ENCODE measurements at places on chromosomes 11 and 22. TPM values are rescaled to one million over a fixed set of nuclear protein-coding genes. Genes with fewer than 3 reads are reported as not detected.
A peak's percentile ranks its signal among the peaks of the same experiment; 100 is the strongest.

GRCh38 chr11:46332568-46333393 lies 14.5 kb upstream of the DGKZ start:
- DNase-seq, result peak; percentile 89

DNA sequence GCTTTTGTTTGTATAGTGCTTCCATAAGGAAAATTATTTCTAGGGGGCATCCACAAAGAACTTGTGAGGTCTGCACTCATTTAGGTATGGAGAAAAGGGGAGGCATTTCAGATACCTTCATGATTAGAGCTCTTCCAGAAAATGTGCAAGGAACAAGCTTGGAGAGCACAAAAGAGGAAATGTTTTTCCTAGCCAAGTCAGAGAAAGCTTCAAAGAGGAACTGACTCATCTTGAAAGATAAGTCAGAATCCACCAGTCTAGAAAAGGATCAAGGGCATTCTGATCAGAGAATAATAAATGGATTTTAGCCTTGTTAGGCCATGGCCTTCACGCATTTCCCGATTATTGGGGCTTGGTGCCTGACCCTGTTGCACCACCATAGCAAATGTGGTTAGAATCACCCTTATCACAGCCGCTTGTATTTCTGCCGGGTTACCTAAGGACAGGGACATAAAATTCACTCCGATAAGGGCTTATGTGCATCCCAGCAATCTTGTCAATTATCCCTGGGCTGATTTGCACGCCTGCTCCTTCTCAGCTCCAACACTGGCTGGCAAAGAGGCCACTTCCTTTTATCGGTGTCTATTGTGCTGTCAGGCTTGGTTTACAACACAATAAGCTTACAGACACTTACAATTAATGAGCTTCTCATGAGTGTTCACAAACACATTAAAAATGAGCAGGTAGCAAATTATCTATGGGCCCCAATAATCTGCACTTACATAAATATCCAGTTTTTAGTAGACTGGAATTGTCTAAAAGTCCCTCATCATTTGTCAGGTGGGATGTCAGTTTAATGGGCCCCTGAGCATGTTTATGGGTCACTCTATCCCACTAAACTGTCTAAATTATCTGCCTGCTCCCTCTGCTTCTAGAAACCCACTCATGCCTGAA lies 613.5 kb downstream of the SOX6 start:
- no peak for DNase-seq

The GLYATL1 gene
- total RNA-seq, result not detected

GRCh38 chr11:113574586-113574985 lies 99.4 kb upstream of the DRD2 start:
- DNase-seq, result no peak

DNA sequence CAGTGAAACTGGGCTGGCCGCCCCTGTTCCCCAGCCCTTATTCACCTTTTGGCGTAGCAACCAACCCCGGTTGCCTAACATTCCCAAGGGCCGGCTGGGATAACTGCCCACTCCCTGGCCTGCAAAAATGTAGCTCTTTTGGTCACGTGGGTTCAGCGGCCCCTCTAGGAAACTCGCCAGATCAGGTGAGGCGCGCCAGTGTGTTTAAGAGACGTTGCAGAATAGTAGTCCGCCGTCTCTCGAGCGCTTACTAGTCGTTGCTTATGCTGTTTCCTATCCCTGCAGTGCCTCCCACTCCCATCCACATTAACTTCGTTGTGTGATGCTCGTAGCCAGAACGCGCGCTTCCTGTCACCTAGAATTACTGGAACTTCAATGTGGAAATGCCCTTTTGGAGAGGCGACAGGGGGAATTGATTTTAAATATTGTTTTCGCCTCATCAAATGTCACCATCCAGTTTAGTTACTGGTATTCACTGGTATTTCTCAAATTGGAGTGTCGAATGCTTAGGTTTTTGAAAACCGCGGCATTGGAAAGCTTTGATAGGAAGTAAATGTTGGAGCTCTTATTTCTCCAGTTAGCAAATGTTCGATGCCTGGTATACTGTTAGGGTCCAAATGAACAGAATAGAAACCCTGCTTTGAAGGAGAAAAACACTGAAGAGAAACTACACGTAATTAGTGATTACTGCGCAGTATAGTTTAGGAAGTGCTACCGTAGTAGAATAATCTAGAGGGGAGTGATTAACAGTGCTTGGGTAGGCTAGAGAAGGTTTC lies 823 bp downstream of the CEP57 start:
- no peak for DNase-seq

- DNase-seq, result no peak
Observed at GRCh38 chr11:123328281-123328867, 101.7 kb upstream of the GRAMD1B start.

DNA sequence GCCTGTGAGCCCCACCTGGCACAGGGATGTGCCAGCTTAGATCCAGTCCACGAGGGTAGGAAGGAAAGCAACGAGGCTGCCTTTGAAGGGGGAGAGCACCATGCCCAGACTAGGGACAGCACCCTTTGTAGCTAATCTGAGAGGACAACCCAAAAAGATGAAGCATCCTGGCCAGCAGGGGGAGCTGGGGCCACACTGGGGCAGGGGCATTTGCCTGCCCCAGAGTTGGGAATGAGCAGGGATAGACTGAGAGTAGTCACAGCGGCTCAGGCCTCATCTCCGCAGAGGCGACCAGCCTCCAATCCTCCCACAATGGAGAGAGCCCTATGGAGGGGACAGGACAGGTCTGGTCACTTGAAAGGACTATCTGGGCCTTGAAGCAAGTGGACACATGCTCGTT lies 16.4 kb downstream of the LMO1 start:
- DNase-seq, result no peak

The HORMAD2 gene
- total RNA-seq, result 0.80 TPM

The OR52J3 gene
- total RNA-seq, result not detected

GRCh38 chr11:106381895-106382294 lies 304.4 kb downstream of the AASDHPPT start:
- no peak for DNase-seq

The LARGE2 gene
- 8.7 TPM for total RNA-seq

- DNase-seq, result no peak
Observed at GRCh38 chr11:15726893-15727519, 612.3 kb downstream of the INSC start.

The NPAS4 gene
- total RNA-seq, result not detected

The TANGO2 gene
- total RNA-seq, result 94.3 TPM

DNA sequence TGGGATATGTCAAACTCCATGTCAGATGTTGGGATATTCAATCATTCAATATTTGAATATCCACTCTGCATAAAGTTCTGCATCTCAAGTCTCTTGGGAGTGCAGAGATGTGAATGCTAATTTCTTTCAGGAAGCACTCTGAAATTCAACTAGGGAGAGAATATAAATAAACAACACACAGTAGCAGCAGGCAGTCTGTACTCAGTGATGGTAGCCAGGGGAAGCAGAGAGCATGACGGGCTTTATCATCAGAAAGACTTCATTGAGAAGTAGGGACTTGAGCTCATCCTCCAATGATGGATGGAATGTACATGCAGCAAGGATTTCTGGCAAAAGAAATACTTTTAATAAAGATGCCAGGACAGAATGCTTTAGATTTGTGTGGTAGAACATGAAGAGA lies 9.8 kb upstream of the TEAD1 start:
- DNase-seq, result no peak

- DNase-seq, result no peak
Observed at GRCh38 chr11:126334659-126335462, 20.6 kb upstream of the ST3GAL4 start.

GRCh38 chr11:133844217-133844616 lies 1.1 kb downstream of the SPATA19 start:
- DNase-seq, result no peak

DNA sequence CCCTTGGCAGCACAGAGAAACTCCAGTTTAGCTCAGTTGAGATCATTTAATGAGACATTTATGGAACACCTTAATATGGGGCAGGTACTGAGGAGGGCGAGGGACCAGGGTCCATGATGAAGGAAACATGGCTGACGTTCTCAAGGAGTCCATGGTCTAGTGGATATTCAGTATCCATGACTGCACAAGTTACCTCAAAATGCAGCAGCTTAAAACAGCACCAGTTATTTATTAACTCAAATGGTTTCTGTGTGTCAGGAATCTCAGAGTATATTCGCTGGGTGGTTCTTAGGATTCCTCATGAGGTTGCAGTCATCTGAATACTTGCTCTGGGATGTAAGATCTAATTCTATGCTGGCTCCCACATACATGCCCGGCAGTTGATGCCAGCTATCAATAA lies 346.8 kb downstream of the LARGE1 start:
- DNase-seq, result no peak

- DNase-seq, result no peak
Observed at GRCh38 chr11:20010156-20010850, 150.0 kb downstream of the DBX1 start.

DNA sequence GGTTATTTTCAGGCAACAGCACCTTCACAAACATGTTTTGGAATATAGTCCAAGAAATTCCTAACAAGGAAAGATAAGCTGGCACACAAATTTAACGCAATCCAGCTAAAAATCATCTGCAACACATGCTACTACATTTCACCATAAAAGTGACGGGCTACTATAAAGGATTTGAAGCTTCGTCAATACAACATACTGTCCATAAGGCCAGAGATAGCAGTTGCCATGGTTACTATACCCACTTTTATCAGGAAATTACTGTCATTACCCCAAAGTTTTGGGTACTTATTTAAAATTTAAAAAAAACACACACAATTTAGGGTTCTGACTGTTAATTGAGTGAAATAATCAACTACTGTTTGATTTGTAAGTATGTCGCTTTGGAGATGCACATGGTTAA lies 6.9 kb downstream of the PHF21A start:
- no peak for DNase-seq

- no peak for DNase-seq
Observed at GRCh38 chr11:45147891-45148675, 1.6 kb downstream of the PRDM11 start.

The MOGAT2 gene
- 0.13 TPM for total RNA-seq

The FGF4 gene
- total RNA-seq, result not detected

GRCh38 chr11:114316980-114317786 lies 21.0 kb downstream of the NNMT start:
- no peak for DNase-seq

The CHRM1 gene
- total RNA-seq, result 0.59 TPM

DNA sequence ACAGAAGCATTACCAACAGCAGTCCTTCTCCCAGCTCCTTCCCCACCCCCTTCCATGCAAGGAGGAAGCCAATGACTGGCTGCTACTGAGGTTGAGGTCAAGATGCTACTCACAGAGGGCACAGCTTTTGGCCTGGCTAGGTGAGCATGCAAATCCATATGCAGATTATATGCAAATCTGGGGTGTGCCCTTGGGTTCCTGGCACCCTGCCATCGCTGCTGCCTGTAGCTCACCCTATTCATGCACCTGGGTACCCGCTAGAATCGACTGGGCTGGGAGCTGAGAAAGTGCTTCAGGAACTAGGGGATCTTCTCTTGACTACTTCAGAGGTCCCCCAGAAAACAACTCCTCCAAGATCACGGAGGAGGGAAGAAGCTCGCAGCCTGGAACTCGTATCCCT lies 4.0 kb downstream of the DSCAML1 start:
- no peak for DNase-seq

DNA sequence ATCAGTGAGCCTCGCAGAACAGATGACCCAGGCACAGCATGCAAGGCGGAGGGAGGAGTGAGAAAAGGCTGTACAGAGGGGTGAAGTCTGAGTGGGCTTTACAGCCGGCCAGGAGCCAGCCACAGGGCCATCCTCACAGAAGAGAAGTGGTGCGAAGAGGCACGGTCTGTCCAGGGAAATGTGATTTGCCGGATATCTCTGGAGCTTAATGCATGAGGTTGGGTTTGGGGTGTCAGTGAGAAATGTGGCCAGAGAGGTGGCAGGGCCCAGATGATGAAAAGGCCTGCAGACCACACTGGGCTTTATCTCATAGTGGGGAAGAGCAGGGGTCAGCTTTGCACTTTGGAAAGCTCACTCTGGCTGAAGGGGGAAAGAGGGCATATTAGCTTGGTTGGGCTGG lies 255.2 kb downstream of the BUD13 start:
- peak; percentile 3 for DNase-seq

DNA sequence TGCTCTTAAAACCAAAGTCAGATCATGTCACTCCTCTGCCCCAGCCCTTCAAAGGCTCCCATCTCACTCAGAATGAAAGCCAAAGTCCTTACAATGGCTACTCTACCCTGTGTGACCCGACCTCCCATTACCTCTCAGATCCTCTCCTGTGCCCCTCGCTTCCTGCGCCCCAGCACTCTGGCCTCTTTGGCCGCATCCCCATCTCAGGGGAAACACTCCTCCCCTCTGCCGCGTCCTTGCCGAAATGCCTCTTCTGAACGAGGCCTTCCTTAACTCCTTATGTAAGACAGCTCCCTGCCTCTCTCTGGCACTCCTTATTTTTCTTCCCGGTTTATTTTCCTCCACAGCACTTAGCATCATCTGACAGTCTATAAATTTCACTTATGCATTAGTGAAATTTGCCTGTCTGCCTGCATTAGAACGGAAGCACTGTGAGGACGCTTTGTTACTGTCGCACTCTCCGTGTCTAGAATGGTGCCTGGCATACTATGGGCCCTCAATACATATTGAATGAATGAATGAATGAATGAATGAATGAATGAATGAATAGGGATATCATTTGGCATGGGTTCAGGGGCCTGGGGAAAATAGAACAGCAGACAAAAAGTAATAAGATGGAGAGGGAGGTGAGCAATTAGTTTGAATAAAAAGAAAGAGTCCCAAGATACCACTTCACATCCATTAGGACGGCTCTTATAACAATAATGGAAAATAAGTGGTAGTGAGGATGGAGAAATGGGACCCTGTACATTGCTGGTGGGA lies 137.8 kb downstream of the CEP164 start:
- DNase-seq, result no peak

GRCh38 chr22:46798366-46799350 lies 36.2 kb downstream of the TBC1D22A start:
- peak; percentile 88 for DNase-seq

DNA sequence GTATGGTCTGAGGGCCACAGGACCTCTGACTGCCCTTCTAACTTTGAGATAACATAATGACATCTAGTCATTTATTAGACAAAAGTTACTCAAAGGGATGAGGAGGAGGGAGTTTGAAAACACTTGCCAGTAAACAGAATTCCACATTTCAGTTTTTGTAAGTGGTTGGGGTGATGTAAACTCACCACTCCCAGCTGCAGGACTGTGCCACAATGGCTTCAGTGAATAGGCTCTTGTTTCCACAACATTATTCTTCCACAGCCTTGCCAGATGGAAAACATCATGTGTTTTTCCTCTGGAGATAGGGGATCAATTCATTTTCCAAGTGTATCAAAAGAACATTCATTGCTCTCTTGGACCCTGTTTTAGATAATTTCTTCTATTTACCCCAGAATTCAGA lies 147.2 kb upstream of the BDNF start:
- DNase-seq, result no peak

- DNase-seq, result no peak
Observed at GRCh38 chr22:28715611-28716010, 26.0 kb downstream of the CHEK2 start.

GRCh38 chr11:17877886-17878285 lies 135.0 kb downstream of the SERGEF start:
- DNase-seq, result no peak

The FXYD2 gene
- 3.0 TPM for total RNA-seq

GRCh38 chr22:23270212-23270733 lies 90.0 kb downstream of the BCR start:
- DNase-seq, result no peak

The DEUP1 gene
- total RNA-seq, result 1.0 TPM

The MS4A2 gene
- 2.1 TPM for total RNA-seq

The MIAT gene
- total RNA-seq, result 8.2 TPM

- DNase-seq, result no peak
Observed at GRCh38 chr11:21567645-21568290, 625.1 kb upstream of the ANO5 start.

The PARVG gene
- total RNA-seq, result 42.4 TPM

The ART1 gene
- 1.7 TPM for total RNA-seq

The JHY gene
- 9.6 TPM for total RNA-seq

The NXPE1 gene
- not detected for total RNA-seq

The DEFB131B gene
- total RNA-seq, result not detected

- DNase-seq, result peak; percentile 56
Observed at GRCh38 chr22:20223421-20224255, 44.5 kb downstream of the RTN4R start.

Data from upper lobe of left lung (tissue), 6 donors.